Activated T-cell treated with anti-CD3 and anti-CD28 coated beads, Interleukin-2, amount 50 U/mL, for 4 hours (primary cell): ENCODE measurements at places on chromosomes 2 and 18. TPM values are rescaled to one million over a fixed set of nuclear protein-coding genes. Genes with fewer than 3 reads are reported as not detected.

DNA sequence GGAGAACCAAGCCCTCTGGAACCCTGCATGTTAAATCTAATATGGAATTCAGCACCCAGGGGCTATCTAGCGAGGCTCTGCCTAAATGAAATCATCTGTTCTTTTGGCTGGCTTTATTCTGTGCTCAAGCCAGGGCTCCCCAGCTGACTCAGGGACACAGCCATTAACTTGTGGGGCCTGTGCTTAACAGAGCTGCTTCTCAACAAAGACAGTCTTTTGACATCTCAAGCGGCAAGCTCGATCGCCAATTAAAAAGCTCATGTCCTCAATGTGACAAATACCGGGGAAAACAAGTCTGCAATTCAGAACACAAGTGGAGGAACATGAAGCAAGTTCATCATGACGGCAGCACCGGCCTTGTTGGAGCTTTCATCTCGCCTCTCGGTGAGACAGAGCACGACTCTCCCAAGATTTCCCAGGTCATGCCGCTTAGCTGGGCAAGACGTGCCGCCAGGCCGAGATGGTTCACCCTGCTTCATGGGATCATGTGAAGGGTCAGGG lies 64.9 kb downstream of the KLHL29 start:
- DNase-seq: no peak

Gene HADHB
- 53.8 TPM for total RNA-seq

Gene REL
- 78.1 TPM for total RNA-seq

GRCh38 chr2:227411320-227411989 lies 23.7 kb upstream of the SCYGR1 start:
- DNase-seq: peak; percentile 42

DNA sequence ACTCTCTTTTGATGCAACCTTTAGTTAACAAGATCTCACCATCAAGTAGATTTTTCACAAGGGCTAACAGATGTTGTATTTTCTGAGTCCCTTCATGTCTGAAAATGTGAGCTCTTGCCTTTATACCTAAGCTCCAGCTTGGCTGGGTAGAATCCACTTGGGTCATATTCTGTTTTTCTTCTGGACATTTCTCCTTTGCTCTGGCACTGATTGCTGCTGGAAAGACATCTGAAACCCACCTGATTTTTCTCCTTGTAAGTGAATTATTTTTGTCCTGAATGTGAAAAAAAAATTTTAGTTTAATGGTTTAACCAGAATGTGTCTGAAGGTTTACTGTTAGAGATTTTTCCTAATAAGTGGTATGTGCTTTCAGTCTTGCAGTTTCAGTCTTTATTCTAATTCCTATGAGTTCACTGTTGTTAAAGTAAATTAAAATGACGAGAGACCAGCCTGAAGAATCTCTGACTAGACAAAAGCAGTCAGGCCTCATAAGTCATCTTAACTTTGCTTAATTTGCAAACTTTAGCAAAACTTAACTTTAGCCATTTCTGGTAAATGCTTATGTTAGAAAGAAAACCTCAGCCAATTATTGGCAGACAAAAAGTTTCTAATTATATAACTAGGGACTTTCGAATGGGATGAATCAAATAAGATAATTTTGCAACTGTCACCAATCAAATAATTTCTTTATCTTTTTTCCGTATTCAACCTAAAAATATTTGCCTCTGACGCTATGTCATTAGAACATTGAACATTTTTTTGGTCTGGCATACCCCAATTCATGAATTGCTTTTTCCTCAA lies 70.8 kb downstream of the ACAA2 start:
- no peak for DNase-seq

DNA sequence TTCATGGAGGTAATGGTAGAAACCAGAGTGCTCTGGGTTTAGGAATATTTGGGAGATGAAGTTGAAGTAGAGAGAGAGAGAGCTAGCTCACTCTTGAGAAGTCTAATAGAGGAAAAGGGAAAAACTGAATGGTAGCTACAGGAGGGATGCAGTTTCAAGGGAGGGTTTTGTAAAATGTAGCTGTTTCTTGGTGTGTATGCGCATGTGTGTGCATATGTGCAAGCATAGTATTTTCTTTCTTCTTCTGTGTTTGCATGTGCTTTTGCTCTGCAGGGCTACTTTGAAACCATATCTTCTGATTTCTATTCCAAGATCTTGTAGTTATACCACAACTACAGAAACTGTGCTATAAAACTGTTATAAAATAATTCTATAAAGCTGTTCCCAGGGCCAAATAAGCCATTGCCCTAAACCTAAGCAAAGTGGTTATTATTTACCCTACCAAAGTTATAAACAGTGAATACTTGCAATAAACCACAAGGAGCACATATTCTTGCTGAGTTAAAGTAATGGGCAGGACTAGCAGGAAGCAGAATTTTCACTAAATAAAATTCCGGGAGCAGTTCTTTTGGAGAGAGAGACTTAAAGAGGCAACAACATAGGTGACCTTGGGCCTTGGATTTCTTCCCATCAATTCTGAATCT lies 145.3 kb upstream of the ZNF521 start:
- DNase-seq: no peak

DNA sequence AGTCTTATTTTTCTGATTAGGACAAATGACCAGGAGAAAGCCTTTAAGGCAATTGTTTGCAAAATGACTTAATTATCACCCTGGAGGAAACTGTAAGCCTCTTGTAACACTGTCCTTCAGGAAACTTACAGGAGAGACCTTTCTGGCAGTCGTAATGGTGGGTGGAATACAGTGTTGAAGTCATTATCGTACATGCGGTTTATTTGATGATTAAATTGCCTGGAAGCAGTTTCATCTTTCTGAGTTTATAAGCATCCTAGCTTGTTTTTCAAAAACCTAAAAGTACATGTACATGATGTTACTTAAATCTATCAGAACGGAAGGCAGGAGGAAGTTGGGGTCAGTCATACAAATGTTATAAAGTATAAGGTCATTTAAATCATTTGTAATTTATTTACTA lies 86.2 kb upstream of the RAB27B start:
- no peak for DNase-seq

DNA sequence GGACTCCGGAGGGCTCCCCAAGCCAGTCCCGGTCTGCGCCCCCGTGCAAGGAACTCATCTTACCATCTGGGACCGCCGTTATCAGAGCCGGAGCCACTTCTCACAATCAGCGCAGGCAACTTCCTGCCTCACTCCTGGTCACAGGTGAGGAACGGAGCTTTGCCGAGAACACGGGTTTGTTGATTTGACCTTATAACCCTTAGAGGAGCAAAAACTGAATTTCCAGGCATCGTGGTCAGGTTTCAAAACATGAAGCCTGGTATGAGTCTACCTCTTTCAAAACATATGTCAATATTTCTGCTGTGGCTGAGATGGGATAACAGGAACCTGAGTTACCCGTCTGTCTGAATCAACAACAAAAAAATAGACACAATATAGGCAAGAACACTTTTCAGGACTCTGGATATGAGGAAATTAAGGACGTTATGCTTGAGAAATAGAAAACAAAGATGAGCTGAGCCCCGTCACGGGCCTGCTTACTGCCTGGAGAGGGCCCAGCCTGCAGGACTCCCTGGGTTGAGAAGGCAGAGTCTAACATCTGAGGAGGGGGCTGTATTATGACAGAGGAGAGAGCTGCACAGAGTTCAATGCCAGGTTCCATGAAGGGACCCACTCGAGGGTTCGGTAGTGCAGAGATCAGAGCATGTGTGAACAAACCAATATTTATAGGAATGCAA lies 148.7 kb downstream of the NDUFA10 start:
- DNase-seq: no peak

Gene ATOH8
- total RNA-seq: not detected

GRCh38 chr2:99880148-99880963 lies 262.0 kb downstream of the AFF3 start:
- DNase-seq: no peak

Gene MROH2A
- not detected for total RNA-seq

Gene ZAP70
- 186 TPM for total RNA-seq

GRCh38 chr2:198127627-198128026 lies 323.2 kb downstream of the PLCL1 start:
- DNase-seq: peak; percentile 21

GRCh38 chr18:48676756-48677368 lies 138.0 kb downstream of the CTIF start:
- peak; percentile 62 for DNase-seq

DNA sequence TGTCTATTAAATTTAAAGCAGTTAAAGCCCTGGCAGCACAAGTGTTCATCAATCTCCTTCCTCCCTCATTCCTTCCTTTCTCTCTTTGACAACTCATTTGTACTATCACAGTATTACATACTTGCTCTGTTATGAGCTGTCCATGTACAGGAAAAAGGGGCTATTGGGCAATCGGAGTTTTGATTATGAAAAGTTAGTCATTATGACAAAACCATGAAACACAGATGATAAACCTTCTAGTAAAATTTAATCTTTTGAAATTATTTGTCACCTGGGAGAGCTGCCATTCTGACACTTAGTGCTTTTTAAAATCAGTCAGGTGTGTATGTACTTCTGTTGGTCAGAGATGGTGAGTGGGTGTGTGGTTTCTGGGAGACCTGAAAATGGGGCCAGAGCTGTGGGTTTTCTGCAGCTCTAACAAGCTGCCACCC lies 39.4 kb downstream of the MAP4K4 start:
- no peak for DNase-seq

Gene UGT1A3
- total RNA-seq: not detected

Gene FOXI3
- not detected for total RNA-seq

DNA sequence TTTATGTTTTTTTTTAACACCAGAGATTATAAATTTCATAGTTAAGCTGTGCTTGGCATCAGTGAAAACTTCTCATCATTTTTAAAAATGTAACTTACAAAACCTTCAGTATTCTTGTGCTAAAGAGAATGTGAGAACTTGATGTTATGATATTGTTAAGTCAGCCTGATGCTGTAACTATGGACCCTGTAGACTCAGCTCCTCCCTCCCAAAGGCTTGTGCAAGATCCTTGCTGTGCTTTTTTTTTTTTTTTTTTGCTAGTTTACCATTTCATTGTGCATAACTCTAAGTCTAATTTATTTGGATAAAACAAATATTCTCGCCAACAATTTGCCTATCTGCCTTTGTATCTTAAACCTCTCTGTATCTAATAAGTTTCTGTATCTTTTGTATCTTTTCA lies 12.9 kb upstream of the TFPI start:
- DNase-seq: no peak

Gene MAIP1
- 53.7 TPM for total RNA-seq

DNA sequence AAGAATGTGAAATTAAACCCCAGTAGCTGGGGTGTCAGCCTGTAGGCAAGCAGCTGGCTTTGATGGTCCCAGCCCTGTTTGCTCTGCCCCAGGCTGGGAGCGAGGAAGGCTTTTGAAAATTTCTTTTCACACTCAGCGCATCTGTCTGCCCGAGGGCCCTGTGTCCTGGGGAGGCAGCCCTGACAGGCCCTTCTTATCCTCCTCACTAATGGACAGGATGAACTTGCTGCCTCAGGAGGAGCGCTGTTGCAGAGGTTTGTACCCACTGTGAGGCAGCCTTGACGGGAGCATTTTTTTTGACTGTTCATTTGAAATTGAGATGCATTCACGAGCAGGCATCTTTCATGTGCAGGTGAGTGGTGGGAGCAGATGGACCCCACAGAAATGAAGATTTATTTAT lies 62.4 kb downstream of the SERPINB8 start:
- DNase-seq: no peak

Gene SULT1C2
- total RNA-seq: not detected

Gene CYRIA
- 1.8 TPM for total RNA-seq

GRCh38 chr18:63177259-63177658 lies 142.3 kb downstream of the BCL2 start:
- no peak for DNase-seq

Gene CMPK2
- total RNA-seq: 2.5 TPM

- no peak for DNase-seq
Measured at GRCh38 chr2:231874944-231875343, 51.3 kb downstream of the NPPC start.

Gene SERPINB4
- total RNA-seq: not detected

DNA sequence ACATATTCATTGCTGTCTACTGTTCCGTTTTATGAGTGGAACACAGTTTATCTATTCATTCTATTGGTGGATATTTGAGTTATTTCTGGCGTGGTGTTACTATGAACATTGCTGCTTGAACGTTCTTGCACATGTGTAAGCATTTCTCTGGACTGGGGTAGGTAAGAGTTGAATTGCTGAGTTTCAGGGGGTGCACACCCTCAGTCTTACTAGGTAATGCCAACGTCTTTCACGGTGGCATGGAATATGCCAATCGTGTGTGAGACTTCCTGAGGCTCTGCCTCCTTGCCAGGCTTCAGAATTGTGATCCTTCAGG lies 56.4 kb upstream of the TXNDC2 start:
- no peak for DNase-seq

DNA sequence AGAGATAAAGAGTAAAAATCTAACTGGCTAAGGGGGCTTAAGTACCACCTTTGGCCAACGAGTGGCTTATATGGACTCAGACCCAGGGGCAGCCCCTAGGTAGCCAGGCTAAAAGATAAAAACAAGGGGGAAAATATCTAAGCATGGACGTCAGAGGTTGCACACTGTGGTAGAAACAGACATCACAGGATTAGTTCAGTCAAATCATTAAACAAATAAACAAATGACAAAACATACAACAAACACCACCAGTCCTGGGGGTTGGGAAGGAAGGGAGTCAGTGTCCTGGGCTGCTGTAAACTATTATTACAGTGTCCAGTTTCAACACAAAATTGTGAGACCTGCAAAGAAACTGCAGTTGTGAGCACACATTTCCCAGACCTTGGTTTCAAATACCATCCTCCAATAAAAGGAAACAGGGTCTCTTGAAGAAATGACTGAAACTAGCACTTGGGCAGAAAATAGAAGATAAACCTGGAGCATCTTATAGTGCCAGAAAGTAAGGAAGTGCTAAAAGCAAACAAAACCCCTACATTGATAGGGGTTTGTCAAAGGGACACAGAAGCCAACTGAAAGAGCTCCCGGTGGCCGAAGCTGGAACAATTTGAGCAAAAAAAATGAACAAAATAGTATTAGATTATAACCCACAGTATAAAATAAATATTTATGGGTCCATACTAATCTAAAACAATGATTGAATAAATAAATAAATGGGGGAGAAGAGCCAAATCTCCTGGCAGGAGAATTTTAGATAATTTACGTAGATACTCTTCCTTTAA lies 154.8 kb upstream of the KLF7 start:
- DNase-seq: no peak

GRCh38 chr2:162172802-162173370 lies 20.8 kb upstream of the GCG start:
- no peak for DNase-seq

DNA sequence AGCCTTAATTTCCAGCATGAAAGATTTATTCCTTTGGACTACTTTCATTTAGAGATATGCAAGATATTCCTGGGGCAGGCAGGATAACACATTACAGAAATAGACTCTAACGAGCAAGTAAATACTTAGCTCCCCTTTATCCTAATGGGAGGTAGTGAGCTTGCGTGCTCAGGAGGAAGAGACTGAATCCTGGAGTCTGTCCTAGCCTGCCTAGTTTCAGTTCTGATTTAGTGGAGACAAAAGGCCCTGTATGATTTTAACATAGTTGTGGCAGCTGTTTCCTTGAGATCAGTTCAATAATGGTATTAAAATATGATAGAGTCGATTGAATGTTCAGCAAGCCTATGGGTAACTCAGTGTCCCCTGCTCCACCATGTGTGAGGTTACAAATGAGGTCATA lies 109.5 kb downstream of the FMNL2 start:
- no peak for DNase-seq

GRCh38 chr2:142876423-142876822 lies 1.0 kb upstream of the KYNU start:
- DNase-seq: no peak

Gene PCBP1
- 493 TPM for total RNA-seq
